ENCODE measurements at places on chromosomes 3 and 15.
A peak's percentile ranks its signal among the peaks of the same experiment; 100 is the strongest.

- DNase-seq, result peak; percentile 35
These were observed at the start of gene MYRIP for GRCh38 chr3:39809181-39809994. Gene MYRIP (plus strand): TSS chr3:39809609. CDS start chr3:39900817, 91,208 bp downstream.

- no peak for DNase-seq
These were observed 29.3 kb upstream of the XYLB start for GRCh38 chr3:38317192-38317759.

GRCh38 chr3:135272026-135272669 is 477.1 kb downstream of the EPHB1 start:
- DNase-seq, result no peak

GRCh38 chr3:156404217-156404616 is 150.7 kb downstream of the SSR3 start:
- no peak for DNase-seq

GRCh38 chr3:50275141-50275995 is 3.5 kb upstream of the LSMEM2 start:
- no peak for DNase-seq

- DNase-seq, result no peak
These were observed 20.1 kb upstream of the TGFBR2 start for GRCh38 chr3:30586096-30586805.

DNA sequence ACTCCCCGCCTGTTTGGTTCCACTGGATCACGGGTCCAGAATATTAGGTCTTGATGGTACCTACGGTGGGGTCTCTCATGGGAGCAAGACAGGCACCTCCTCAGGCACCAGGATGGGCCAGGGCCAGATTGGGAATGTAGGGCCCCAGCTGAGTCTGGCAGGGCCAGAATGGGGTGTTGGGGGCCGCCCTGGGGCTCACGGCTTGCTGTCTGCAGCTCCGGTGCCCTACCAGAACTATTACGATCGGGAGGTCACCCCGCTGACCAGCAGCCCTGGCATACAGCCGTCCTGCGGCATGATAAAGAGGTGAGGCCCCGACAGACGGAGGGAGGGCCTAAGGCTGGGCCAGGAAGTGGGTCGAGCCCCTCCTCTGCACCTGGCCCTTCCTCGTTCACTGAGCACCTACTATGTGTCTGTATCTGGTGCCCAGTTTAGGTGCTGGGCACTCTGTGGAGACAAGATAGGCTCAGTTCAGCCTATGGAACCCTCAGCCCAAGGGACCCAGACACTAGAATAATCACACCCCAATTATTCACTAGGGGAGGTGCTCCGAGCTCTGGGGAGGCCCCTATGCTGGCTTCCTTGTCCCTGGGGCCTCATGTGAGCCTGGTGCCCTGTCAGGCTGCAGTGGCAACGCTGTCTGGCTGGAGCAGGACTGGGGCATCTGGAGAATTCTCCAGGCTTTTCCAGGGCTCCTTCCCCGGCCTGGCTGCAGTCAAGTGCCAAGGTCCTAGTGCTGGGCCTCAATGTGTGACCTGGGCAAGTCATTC is 37.9 kb downstream of the PSTPIP1 start:
- peak; percentile 3 for DNase-seq

All from stimulated activated CD4-positive, alpha-beta T cell treated with anti-CD3 and anti-CD28 coated beads, Interleukin-15, amount 100 ng/mL, for 24 hours (primary cell).